ENCODE measurements at places on chromosomes 3 and 15.
A peak's percentile ranks its signal among the peaks of the same experiment; 100 is the strongest.

DNA sequence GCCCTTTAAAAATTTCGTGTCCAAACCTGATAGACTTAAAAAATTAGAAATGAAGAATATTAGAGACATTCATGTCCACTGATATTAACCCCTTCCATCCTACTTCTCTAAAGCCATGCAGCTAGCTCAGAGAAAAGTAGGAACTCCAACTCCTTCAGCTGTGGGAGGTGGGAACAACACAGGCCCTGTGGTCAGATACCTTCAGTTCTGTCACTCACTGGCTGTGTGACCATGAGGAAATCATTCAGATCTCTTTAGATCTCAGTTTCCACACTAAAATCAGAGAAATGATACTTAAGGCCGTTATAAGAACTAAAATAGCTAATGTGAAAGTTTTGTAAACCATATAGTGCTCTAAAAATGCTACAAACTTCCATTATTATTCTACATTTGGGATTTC, 209.8 kb downstream of the TNIK start:
- no peak for DNase-seq

DNA sequence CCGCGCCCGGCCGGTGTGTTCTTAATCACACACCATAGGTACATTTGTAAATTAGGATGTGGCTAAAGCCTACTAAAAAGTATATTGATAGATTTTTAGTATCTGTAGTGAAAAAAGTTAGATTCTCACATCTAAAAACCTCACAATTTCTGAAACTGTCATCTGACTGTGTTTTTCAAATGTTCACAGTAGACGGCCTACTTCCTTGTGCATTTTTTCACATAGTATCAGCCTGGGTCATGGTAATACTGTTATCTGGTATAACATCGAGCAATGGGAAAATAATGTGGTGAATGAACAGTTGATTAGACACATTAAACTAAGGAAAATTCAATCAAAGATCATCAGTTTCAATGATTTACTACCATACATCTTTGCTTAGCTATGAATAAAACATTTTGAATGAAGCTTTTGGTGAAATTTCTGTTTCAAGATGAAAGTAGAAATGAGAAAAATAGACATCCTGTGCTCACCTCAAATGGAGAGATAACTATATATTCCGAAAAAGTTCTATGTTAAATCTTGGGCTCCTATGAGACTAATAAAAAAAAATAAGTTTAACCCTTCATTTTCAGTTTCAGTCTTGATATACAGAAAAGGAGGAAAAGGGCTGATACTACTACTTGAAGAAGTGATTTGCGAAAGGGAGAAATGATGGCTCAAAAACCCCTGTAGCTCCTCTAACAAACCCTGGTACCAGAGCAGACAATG, 262.7 kb downstream of the ZBTB20 start:
- DNase-seq = no peak

- no peak for DNase-seq
These were observed 39.3 kb downstream of the KLHL6 start for GRCh38 chr3:183515968-183516851.

DNA sequence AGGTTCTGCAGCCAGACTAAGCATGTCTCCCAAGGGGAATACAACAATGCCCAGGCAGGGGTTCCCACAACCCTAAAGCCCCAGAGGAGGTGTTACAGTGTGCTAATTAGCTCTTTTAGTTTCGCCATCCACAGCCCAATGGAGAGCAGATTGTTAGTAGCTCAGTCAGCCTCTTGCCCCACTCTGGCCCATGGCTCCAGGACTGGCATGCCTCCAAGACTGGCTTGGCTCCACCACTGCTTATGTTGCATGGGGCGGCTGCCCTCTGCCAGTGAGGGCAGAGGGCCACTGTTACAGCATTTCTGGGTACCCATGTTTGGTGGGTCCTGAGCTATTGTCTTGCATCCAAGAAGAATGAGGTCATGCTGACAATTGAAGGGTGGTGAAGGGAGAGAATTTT, 231.1 kb upstream of the MDFIC2 start:
- no peak for DNase-seq

DNA sequence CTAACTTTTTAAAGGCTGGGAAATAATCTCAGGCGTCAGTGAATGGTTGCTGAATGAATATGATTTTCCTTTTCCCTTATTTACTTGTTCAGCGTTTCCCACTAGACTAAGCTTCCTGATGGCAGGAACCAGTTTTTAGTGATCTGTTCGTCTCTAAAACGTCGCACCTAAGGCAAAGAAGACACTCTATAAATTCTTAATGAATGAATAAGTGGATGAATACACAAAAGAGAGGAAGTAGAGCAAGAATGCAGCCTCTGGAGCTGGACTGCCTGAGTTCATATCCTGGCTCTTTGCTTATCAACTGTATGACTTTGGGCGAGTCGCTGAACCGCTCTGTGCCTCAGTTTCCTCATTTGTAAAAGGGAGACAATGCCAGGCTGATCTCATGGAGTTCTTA, 38.7 kb downstream of the WNT7A start:
- DNase-seq = no peak

DNA sequence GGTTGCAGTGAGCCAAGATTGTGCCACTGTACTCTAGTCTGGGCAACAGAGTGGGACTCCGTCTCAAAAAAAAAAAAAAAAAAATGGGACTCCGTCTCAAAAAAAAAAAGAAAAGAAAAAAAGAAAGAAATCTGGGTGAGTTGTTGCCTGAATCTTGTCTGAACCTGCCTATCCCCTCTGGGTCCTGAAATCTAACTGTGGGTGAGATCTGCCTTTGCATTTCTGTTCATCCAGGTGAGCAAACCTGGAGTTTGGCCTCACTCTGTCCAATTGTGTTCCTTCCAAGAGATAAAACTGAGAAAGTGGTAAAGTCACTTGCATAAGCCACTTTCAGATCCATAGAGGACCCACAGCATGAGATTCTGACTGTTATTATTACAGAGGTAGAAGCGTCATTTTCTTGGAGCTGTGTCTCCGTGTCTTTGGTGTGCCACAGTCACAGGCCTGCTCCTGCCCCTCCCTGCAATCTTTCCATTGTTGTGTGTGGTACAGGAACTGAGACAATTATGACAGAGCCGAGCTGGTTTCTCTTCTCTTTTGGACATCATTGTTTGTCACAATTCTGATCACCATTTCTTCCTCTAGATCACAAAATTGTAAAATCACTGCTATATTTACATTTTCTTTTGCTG, 235.9 kb downstream of the LPP start:
- DNase-seq = no peak

GRCh38 chr3:16382845-16383244, 117.8 kb downstream of the OXNAD1 start:
- DNase-seq = no peak

DNA sequence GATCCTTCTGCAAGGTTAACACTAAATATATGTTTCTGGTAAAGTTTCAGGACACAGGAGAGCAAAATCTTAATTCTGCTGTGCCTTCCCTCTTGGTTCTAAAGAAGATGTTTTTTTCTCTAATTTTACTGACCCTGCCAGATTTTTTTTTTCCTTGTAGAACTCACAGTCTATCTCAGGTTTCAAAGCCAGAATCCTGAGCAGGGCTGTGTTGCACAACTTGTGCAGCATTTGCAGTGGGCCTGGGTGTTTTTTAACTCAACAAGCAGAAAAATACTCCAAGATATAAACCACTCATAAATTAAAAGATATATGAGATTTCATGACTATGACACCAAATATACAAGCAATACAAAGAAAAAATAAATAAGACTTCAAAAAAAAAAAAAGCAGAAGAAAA, 40.2 kb upstream of the ARF4 start:
- DNase-seq = peak; percentile 41

DNA sequence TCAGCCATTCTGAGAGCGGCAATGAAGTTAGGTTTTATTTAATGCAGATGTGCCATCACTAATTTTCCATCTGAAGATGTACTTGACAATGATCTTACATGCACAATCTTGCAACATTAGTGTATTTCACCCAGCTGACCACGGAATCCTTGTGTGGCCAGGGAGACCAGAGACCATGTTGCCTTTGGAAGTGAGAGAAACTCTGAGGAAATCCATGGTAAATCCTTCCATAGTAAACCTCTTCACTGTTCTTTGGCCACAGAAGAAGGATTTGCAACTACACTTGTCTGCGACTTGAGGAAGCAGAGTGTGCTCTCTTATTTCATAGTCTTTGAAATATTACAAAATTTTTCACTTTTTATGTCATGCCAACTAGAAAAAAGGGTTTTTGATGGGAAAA, 128.4 kb upstream of the IGSF10 start:
- no peak for DNase-seq

DNA sequence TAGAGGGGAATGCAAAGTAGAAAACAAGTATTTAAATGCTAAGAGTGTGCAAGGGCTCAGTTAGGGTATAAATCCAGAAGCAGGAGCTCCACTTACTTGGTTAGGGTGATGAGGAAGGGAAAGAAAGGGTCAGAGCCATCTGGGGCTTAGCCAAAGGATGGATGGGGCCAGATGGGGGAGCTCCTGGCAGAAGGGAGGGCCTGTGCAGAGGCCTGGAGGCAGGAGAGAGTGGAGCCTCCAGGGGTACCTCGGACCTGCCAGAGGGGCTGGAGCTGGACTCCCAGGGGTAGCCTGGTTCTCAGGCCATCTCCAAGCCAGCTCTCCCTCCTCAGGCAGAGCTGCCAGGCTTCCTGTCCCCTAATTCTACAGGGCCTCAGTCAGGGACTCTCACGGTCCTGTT, 506.3 kb downstream of the SHQ1 start:
- no peak for DNase-seq

DNA sequence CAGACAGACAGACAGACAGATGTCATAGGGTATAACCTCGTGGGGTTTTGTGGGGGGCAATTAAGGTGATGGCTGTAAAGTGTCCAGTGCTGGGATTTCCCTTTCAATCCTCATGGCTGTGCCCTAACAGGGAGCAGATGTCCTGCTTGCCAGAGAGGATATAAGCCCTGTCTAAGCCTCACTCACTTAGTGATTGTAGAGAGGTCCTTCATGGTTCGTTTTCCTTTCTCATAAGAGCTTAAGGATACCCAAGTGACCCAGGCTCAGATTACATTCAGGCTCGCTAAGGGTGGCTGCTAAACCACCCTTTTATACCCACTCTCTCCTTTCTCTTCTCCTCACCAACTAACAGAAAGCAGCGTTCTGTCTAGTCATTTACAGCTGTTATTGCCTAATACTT, 19.2 kb downstream of the LYSMD2 start:
- no peak for DNase-seq

DNA sequence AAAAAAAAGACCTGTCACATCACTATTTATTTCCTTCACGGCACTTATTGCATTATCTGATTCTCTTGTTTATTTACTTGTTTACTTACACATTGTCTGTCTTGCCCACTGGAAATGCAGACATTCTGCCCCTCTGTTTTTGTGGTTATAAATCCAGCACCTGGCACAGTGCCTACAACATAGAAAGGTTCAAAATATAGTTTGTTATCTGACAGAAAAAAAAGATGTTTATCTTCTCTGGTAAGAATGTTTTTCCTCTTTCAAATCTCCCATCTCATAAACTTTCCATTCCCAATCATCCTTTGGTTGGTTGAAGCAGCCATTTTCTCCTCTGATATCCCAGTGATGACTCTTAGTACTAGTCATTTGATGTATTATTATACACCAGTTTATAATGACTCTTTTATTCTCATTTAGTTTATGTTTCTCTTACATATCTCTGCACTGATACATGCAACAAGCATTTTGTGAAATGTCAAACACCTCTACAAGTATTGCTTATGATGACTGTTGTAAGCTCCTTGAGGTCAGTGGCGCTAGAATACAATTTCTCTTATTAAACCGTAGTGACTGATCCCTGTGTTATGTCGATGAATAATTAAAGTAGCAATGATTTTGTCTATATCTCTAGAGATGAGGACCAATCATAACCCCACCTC, 398.4 kb upstream of the TBL1XR1 start:
- DNase-seq = peak; percentile 93

- no peak for DNase-seq
These were observed 1.2 kb downstream of the ALDH1A2 start for GRCh38 chr15:58064082-58064979.

DNA sequence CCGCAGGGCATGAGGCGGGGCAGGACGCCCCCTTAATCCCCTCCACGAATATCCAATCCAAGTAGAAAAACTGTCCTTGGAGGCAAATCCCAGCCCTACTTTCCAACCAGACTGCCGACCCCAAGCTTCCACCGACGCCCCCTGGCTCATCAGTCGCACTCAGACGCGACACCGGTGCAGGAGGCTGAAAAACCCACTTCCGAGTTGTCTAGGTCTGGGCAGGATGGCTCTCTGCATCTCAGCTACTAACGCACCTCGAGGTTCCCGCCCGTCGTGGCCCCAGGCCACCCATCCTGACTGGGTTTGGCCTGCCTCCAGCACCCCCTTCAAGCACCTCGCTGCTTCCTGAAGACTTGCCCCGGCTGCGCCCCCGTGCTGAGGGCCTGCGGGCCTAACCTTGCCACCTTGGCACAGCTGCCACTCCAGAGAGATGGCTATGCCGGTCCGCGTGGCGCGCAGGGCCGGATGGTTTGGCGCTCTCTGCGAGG, 15.5 kb downstream of the RGMA start:
- no peak for DNase-seq

- DNase-seq = no peak
These were observed 53.5 kb downstream of the ANAPC13 start for GRCh38 chr3:134432236-134432635.

GRCh38 chr3:4687167-4687566, 194.0 kb downstream of the ITPR1 start:
- no peak for DNase-seq

DNA sequence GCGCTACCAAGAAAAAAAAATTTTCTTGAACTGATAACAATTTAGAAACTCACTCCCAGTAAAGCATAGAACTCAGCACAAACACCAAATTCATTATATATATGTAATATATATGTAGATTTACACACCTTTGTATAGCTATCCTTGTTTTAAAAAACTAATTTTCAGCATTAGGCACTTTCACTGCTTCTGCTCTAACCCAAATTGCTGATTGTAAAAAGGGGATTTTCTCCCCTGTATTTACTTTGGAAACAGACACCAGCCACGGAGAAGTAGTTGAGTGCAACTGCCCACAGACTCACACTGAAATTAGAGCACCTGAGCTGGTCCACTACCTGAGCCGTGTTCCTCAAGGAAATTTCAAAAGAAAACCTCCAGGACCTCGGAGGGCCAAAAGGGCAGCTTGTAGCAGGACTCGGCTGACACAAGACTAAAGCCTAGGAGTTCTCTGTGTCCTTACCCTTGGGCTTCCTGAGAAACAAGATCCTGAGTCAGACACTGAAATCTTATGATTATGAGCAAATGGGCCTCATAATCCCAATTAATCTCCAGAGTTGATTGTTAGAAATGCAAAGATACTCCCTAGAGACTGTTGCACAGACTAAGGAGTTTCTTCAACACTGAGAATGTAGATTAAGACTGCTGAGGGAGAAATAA, 106.0 kb downstream of the TNIK start:
- no peak for DNase-seq

GRCh38 chr15:85581495-85581894, 201.1 kb downstream of the AKAP13 start:
- no peak for DNase-seq

GRCh38 chr3:53994986-53995603, 103.4 kb upstream of the SELENOK start:
- no peak for DNase-seq

- DNase-seq = no peak
These were observed 2.8 kb downstream of the TMEM115 start for GRCh38 chr3:50356553-50356952.

All from IMR-90 (cell line).